ENCODE measurements at places on chromosomes 13 and 19. TPM values are rescaled to one million over a fixed set of nuclear protein-coding genes. Genes with fewer than 3 reads are reported as not detected.

DNA sequence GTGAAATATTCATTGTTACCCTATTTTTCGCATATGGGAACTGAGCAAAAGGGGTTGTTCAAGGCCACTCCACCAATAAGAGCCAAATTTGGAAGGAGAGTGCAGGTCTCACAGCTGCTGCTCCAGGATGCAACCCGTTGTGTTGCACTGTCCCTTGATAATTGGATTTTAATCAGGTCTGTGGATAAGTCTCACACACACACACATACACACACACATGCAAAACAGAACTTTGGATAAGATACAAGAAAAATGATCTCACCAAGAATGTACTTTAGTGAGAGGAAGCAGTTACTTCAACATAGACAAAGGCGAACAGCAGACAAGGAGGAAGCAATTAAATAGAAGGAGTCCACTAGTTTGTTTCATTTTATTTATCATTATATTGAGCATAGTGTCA lies 127.3 kb upstream of the EDNRB start:
- no peak for DNase-seq

GRCh38 chr13:37878496-37878895 lies 8.9 kb upstream of the TRPC4 start:
- DNase-seq = no peak

DNA sequence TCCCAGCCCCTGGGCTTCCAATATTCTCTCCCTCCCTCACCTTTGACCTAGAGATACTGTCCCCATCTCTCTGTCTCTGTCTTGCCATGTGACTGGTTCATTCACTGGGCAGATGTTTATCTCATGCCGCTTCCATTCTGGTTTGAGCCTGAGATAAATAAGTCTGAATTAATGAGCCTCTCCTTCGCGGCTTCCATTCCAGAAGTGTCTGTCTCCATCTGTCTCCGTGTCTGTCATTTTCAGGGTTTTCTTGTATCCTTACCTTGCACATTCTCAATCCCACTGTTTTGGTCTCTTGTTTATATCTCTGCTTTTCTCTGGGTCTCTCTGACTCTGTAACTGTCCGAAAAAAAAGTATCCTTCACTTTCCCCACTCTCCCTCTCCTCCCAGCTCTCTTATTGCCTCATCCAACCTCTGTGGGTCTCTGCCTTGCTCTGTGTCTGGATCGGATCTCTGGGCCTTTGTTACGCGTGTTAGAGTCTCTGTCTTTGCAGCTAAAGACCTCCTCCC lies 4.3 kb downstream of the SPHK2 start:
- DNase-seq = no peak

GRCh38 chr13:73579574-73580274 lies 520.9 kb downstream of the KLF5 start:
- no peak for DNase-seq

GRCh38 chr19:5436106-5436947 lies 18.9 kb upstream of the ZNRF4 start:
- peak; percentile 44 for DNase-seq

DNA sequence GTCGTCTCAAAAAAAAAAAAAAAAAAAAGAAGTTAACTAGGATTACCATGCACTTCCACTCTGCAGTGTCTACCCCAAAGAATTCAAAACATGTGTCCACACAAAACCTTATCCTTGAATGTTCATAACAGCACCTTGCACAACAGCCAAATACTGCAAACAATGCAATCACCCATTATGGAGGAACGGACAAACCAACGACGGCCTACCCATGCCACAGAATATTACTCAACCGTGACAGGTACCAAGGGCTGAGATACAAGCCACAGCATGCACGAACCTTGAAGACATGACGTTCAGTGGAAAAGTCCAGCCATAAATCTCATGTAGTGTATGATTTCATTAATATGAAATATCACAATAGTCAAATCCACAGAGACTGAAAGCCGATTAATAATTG lies 3.0 kb upstream of the SHISA7 start:
- DNase-seq = no peak

ZNF43 gene
- 9.8 TPM for total RNA-seq

AMER2 gene
- total RNA-seq = not detected

CGB1 gene
- not detected for total RNA-seq

ZNF714 gene
- 1.7 TPM for total RNA-seq

SYNGR4 gene
- total RNA-seq = not detected

CD209 gene
- total RNA-seq = not detected

ZNF625 gene
- 18.6 TPM for total RNA-seq

MEDAG gene
- 325 TPM for total RNA-seq

SLC15A1 gene
- total RNA-seq = not detected

Measured in fibroblast of the aortic adventitia (primary cell).